CD4-positive, alpha-beta T cell treated with Interleukin-1 beta for 1 hour (primary cell): ENCODE measurements at places on chromosomes 3 and 15.

DNA sequence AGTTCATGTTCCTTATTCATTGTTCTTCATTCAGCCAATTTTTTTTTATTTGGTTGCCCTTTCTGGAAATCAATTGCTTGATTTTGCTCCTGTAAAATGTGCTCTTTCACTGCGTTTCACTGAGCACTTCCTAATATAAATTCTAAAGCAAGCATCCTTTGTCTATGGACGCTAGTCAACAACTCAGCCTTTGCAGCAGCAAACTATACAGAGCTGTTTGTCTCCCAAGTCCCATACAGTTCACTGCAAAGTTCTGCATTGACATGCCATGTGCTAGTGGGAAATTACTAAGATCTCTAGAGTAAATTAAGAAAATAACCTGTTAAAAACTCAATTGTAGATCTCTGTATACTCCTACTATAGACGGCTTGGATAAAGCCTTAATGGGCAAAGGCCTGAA, 130.1 kb upstream of the BHLHE40 start:
- no peak for DNase-seq

DNA sequence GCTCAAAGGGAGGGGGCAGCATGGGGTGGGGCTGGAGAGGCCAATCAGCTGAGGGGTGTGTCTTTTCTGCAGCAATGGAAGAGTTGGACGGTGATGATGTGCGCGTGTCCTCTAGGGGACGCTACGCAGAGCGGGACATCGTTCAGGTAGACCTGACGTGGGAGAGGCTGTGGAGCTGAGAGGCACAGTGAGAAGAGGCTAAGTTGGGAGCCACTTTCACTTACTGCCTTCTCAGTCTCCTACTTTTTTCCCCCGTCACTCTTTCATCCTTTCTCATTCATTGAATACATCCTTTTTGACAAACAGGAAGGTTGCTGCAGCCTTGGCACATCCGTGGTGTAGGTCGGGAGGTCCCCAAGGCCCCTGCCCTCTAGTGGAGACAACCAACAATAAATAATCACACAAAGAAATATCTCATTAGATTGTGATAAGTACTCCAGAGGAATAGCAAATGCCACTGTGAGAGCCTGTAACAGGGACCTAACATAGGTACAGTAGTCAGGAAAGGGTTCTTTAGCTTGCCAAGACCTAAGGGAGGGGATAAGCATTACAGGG, 4.4 kb upstream of the BRPF1 start:
- DNase-seq = peak; percentile 65

DNA sequence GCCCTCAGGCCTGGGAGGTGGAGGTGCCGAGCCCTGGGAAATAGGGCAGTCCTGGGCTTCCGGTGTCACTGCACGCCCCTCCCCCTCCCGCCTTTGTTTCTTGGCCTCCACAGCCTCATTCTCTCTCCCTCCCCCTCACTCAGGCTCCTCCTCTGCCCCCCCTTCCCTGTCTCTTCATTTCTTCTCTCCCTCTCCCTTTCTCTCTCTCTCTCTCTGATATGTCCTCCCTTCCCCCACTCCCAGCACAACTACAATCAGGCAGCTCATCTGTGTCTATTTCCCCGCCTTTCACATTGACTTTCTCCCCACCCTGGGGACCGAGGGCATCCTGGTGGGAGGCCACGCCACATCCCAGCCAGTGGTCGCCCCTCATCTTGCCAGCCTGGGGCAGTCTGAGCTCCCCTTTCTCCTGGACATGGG, 40.2 kb downstream of the IDH2 start:
- peak; percentile 28 for DNase-seq

DNA sequence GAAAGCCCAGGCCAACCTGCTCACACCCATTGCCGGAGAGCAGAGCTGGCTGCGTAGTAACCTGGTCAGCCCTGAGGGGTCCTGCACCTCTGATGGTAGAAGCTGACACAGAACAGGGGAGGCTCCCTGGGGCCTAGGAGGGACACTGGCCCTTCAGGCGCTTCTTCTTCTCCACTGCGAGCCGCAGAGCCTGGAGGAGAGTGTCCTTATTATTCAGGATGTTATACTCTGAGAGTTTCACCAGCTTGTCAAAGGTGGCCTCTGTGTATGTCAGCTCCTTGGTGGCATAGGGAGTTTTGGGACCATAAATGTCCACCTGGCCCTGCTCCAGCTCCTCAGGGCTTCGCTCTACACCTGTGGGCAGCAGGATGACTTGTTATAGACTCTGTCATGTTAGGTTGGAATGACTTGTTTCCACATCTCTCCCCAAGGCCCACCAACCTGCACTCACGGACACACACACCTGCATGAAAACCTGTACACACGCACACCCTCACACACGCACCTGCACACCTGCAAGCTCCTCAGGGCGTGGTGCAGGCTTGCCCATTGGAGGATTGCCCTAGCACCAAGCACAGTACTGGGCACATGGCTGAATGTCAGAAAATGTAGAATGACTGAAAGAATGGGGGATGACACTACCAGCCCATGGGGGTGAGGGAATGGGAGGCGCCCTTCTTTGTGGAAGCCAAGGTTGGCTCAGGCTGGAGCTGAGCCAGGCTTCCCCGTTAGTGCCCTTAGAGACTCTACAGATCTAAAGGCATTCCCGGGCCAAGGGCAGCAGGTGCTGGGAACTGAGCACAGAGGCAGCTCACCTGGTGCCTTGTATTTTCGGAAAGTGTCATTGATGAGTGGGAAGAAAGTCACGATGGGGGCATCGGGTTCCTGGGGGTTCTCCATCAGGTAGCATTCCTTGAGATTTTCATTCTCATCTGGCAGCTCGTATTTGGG, 11.5 kb upstream of the EHD4 start:
- DNase-seq = no peak

DNA sequence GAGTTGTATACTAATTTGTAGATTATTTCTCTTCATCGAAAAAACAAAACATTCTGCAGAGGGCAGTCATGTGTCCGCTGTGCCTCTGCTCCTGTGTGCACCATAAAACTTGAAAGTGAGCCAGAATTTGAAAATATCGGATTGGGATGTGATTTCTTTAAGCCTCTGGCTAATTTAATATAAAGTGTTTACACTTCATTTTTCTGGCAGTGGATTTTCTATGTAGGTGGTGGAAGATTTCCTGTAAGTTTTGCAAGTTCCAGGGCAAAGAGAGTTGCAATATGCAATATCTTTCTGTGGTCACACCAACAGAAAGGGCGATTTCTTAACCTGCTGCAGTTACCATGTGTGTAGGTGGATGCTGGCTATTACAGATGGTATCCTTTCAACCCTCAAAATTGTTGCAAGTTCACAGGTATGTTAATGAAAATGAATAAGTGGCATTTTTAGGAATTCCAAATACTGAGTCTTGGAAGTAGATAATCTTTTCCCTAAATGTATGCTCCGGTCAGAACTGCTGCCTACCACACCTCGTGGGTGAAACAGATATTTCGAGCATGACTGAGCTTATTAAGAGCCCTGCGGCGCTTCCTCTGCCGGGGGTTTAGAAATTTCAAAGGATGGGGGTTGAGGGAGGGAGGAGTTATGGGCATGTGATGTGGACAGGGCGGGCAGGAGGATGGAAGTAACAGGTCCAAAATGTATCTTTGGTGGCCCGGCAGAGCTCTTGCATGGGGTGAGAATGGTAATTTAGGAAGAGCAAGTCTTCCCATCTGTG, 134.0 kb downstream of the PGPEP1L start:
- DNase-seq = peak; percentile 11
